ENCODE measurements at places on chromosomes 1 and 21. TPM values are rescaled to one million over a fixed set of nuclear protein-coding genes. Genes with fewer than 3 reads are reported as not detected.

DNA sequence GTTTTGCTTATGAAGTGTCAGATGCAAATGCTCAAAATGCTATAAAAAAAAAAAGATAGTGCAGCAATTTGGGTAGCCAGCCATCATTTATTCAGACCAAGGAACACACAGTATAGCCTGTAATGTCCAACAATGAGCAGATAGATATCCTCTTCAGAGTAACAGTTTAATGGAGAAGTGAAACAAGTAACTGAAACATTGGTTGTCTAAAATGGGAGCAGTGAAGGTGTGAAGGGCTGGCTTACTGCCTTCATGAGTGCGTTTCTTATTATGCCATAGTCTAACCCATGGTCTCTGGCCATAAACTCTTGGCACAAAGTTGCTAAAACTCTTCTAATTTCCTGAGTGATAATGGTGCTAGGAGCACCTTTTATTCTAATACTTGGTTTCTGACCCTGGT lies 11.4 kb downstream of the RGS5 start:
- DNase-seq: no peak

- DNase-seq: peak; percentile 16
Observed at GRCh38 chr1:100834777-100835660, 59.6 kb downstream of the EXTL2 start.

Gene CYP4Z1
- 0.20 TPM for total RNA-seq

DNA sequence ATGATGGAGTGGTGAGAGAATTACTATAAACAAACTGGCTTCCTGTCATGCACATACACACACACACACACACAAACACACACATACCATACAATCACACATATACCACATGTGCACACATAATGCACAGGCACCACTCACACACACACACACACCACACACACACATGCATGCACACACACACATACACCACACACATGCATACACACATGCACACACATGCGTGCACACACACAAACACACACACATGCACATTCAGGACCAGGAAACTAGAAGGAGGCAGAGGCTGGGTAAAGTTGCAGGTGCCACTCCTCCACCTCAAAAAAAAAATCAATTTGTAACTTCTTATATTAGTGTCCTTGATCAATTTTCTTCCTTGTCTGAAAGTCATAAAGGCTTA lies 153.0 kb downstream of the ASTN1 start:
- no peak for DNase-seq

DNA sequence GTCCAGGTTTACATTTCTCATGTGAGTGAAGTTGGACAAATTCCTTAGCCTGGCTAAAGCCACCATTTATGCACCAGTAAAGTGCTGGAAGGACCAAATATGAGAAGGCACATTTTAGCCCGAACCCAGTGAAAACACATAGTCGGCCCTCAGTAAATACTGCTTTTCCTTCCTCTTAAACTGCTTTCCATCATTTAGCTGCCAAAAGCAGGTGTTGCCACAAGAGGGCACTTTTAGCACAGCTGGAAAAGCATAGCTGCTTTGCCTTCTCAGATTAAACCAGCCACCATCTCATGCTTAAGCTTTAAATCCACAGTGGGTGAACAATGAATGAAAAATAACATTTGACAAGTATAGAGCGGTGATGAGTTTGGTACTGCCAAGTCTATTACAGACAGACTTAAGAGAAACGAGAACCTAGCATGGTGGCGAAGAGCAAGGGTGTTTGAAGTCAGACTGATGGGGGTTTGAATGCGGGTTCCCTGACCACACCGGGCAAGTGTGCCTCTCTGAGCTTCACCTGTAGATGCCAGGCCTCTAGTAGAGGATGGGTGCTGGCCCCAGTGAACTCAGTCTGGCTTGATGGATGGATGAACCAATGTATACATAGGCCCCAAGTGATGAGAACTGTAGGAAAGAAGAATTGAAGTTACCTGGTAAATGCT lies 57.8 kb downstream of the SLC35D1 start:
- DNase-seq: peak; percentile 89

Gene TFF2
- total RNA-seq: not detected

Gene GPR37L1
- not detected for total RNA-seq

DNA sequence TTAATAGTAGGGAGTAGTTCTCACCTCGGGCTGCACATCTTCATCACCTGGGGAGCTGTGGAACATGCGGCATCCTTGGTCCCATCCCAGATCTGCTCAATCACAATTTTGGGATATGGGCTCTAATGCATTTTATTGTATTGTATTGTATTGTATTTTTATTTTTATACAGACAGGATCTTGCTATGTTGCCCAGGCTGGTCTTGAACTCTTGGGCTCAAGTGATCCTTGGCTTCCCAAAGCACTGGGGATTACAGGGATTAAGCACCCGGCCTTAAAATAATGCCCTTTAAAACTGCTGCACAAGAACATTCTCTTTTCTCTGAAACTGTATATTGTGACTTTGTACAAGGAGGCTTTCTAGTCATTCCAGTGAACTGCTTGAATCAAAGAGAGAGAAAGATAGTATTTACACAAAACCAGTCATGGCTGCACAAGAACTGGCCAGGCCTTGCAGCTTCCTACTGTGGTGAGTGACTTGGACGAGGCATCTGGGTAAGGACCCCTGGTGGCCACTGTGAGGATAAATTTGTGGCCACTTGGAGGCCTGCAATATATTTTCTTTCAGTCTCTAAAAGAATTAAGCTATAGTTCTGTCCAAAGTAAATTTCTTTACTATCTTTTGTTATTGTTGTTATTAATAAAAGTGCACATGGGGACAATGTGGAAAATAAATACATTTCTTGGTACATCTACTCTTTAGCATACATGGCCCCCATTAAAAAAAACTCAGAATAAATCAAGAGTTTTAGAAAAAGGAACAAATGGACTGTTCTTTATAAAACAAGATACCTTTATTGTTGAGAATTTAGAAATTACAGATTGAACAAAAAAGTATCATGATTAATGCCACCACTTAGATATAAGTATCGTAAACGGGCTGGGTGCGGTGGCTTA lies 48.0 kb downstream of the TBCE start:
- DNase-seq: peak; percentile 84

DNA sequence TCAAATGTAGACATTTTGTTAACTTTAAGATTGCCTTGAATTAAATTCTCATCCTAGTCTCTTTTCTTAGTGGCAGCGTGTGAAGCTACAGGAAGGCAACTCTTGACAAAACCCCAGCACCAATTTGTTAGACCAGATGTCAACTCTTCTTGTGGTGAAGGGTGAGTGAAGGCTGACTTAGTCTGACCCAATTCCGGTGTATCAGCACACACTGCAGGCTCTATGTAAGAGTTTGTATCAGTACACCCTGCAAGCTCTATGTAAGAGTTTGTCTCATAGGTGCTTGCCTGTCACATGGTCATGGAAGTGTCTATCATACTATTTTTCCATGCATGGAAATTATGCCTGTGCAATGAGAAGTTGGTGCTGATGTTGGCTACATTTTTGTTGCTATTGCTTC lies 16.8 kb downstream of the CR2 start:
- no peak for DNase-seq

DNA sequence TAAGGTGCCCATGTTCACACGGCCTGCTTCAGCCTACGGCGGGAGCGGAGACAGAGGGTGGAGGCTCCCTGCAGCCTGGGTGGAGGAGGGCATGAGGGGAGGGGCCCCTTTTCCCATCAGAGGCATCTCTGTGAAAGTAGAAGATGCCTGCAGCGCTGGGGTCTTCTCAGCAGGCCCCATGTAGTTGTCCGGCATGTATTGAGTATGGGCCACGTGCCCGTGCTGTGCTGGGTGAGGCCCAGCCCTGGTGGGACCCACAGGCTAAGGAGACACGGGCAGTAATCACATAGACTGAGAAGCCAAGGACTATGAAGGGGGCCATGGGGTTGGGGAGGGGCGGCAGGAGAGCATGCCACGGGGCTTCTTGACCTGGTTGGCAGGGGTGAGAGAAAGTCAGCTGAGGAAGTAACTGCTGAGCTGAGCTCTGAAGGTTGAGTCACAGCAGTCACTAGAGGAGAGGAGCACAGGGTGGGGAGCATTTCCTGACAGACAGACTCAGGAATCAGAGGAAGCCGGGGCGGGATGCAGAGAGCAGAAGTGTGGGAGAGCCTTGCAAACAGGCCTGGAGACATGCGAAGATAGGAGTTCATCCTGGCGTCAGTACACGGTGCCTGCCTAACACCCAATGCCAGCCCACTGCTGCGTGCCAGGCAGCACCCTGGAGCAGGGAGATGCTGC lies 21.6 kb downstream of the PSEN2 start:
- DNase-seq: peak; percentile 87

Gene LRRC53
- not detected for total RNA-seq

Measured in lung microvascular endothelial cell (primary cell).